ENCODE measurements at places on chromosomes 11 and 22.

DNA sequence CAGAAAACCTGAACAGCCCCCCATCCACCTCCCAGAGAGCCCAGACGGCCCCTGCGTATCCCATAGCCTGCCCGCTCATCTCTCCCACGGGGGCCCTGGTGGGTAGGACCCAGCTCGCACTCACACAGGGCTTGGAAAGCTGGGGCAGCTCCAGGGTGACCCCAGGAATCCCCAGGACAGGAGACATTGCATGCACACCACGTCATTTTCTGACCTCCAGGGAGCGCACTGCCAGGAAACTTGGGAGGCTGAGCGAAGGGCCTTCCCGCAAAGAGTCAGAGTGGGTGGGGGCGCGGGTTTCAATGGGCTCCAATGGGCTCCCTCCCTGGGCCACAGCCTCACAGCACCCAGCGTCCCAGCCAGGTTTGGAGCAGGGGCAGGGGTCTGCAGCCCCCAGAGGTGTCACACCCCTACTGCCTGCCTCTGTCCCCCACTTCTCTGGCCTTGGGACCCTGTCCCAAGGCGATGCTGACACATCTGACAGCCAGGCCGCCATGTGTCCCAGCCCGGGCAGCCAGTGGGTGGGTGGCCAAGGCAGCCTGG is 8.2 kb upstream of the SYT8 start:
- no peak for DNase-seq

DNA sequence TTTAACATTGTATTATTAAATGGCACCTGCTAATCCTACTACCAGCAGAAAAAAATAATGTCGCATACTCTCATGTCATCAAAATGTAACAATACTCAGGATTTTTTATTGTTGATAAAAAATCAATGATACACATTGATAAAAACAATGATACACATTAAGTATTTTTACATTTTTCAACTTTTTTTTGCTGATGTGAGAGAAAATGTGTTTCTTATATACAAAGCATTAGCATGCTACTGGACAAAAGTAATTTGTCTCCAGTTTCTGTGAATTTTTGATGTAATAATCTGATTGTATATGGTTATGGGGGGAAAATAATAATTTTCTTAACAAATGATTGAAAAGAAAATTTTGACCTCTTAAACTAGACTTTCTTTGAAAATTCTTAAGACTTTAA is 1256.6 kb upstream of the CNTN5 start:
- no peak for DNase-seq

GRCh38 chr11:61912530-61912898 is 4.9 kb downstream of the RAB3IL1 start:
- no peak for DNase-seq

GRCh38 chr11:133739481-133739880 is 105.8 kb downstream of the SPATA19 start:
- DNase-seq: no peak

- no peak for DNase-seq
These were observed 167.1 kb upstream of the TTC12 start for GRCh38 chr11:113147249-113147648.

- DNase-seq: no peak
These were observed 705 bp upstream of the CAPN1 start for GRCh38 chr11:65180877-65181568.

- DNase-seq: no peak
These were observed 3.2 kb downstream of the ARVCF start for GRCh38 chr22:20013382-20013871.

DNA sequence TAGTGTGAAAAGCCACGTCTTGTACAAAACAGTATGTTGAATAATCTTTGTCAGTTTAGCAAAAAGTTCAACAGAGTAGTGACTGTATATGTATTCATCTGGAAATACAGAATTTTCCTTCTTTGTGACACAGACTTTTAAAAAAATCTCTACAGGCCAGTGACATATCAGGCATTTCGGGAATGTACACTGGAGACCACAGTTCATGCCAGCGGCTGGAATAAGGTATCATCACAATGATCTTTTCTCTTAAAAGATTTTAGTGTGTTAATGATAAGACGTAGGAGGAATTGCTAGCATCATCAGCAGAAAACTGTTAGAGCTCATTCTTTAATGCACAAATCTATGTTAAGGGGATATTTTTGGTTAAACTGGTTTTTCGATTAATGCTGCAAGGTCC is 57.4 kb downstream of the BCL2L13 start:
- DNase-seq: no peak

DNA sequence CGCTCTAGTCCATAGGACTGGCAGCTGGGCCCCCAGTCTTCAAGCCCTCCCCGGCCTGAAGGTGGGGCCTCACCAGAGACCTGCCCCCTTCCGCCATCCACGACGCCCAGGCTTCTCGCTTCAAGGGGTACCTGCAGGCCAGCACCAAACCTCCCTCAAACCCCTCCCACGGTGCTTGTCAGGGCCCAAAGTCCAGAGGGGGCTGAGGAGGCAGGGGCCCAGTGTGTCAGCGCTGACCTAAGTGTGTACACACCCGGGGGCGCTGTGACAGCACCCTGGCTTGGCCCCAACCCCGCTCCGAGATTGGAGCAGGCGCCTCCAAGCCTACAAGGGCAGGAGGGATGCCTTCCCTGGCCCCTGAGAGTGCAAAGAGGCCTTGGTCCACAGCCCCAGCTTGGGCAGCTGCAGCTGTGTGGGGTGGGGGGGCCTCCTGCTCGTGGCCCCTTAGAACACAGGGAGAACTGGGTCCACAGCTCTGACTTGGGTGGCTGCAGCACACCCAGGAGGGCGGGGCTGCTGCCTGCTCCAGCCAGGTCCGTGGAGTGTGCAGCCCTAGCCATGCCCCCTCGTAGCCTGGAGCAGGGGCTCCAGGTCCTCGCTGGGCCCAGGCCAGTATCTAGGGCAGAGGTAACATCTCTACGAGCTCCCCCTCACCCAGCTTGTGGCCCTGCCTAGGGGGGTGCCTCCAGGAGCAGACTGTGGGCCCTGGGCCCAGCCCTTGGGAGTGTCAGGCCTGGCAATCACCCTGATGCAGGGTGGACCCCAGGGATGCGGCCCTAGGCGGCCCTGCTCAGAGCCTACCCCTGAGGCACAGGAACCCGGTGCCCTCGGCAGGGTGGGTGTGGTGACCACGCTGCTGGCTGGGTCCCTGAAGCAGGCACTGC is 4.9 kb downstream of the SBF2 start:
- no peak for DNase-seq

- no peak for DNase-seq
These were observed 49.1 kb downstream of the SPATA19 start for GRCh38 chr11:133796043-133796795.

- no peak for DNase-seq
These were observed 414 bp downstream of the JOSD1 start for GRCh38 chr22:38700270-38700788.

DNA sequence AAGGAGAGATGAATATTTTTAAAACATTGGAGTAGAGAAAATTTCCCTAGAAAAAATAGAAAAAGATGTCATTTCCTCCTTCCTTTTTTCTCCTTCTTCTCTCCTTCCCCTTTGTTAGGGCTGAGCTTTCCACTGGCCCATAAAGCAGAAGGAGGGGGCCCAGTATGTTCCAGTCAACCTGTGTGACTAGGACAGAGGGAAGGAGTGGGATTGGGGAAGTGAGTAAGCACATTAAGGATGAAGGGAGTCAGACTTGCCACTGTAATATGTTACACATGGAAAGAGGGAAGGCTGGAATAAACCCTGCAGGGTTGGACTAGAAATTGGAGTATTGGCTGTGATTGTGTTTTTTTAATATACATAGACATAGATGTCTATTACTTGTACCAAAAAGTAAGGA is 20.1 kb upstream of the SPINDOC start:
- no peak for DNase-seq

GRCh38 chr11:131274233-131274632 is 96.2 kb upstream of the NTM start:
- no peak for DNase-seq

GRCh38 chr22:20507253-20508066 is at the start of gene MED15:
Gene MED15, plus strand, starts transcription at chr22:20507610. Its CDS starts 69 bp downstream, at chr22:20507679.
- no peak for DNase-seq

DNA sequence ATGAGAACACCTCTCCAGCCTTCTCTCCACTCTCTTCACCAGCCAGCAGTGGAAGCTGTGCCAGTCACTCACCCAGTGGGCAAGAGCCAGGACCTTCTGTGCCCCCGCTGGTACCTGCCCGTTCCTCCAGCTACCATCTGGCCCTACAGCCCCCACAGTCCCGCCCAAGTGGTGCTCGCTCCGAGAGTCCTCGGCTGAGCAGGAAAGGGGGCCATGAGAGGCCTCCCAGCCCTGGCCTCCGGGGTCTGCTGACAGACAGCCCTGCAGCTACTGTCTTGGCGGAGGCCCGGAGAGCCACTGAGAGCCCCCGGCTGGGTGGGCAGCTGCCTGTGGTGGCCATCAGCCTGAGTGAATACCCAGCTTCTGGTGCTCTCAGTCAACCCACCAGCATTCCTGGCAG is 20.2 kb downstream of the PHLDB1 start:
- DNase-seq: no peak

- DNase-seq: no peak
These were observed 360.3 kb downstream of the TENM4 start for GRCh38 chr11:79080551-79080950.

DNA sequence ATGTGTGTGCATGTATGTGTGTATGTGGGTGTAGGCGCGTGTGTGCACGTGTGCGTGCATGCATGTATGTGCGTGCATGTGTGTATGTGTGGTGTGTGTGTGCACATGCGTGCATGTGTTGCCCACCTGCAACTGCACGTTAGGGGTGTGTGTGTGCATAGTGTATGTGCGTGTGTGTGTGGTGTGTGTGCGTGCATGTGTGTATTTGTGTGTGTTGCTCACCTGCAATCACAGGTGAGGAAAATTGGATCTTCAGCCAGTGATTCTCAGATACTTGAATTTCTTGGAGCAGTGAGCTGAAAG is 54.3 kb downstream of the ST14 start:
- no peak for DNase-seq

- no peak for DNase-seq
These were observed 91.9 kb downstream of the CSTPP1 start for GRCh38 chr11:47028195-47029093.

DNA sequence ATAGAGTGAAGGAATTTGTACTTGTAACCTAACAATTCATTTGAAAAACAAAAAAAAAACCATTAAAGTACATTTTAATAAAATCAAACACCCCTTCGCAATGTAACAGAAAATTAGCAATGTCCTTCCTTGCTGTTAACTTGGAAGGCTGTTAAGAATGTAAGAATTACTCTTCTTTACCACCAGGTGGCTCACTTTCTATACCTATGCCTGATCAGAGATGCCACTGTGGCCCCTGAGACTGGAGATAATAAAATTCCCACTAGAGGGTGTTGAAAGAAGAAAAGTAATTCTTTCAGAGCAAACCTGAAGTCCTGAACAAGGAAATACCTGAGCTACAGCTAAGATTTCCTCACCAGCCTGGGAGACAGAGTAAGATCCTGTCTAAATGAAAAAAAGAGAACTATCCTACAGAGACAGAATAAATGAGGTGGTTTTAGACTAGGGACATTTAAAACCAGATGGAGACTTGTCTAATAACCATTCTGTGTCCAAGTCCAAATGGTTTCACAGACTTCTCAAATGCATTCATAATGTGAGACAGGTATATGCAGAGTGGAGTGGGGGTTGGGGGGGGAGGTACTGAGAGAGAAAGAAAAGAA is 1089.3 kb downstream of the FAM181B start:
- DNase-seq: no peak

DNA sequence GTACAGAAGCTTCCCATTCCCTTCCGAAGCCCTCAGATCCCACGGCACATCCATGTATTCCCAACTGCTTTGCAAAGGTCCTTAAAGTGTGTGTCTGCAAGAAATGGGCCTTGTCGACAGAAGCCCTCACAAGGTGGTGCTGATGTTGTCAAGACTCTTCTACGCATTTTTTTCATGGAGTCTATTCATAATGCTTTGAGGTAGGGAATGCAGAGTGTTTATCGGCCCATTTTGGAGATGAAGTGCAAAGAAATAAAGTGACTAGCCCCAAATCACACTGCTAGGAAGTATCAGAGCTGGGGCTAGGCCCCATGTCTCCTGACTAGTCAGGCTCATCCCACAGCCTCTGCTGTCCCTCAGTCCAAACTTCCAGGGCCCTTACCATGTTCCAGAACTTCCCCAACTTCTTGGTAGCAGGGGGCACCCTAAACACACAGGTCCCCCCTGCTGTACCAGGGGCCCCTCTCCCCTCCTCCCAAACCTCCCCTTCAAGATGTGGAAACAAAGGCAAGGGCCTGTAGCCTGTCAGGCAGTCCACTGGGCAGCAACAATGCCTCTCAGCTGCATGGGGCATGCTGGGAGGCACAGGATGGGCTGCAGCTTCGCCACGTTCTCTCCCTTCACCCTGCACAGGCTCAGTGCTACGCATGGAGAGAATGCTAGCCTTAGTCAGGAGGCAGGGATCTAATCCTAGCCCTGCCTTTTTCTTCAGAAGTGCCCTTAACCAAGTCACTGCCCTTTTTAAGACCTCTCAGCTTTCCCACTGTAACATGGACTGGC is 7.8 kb downstream of the IL18BP start:
- no peak for DNase-seq

DNA sequence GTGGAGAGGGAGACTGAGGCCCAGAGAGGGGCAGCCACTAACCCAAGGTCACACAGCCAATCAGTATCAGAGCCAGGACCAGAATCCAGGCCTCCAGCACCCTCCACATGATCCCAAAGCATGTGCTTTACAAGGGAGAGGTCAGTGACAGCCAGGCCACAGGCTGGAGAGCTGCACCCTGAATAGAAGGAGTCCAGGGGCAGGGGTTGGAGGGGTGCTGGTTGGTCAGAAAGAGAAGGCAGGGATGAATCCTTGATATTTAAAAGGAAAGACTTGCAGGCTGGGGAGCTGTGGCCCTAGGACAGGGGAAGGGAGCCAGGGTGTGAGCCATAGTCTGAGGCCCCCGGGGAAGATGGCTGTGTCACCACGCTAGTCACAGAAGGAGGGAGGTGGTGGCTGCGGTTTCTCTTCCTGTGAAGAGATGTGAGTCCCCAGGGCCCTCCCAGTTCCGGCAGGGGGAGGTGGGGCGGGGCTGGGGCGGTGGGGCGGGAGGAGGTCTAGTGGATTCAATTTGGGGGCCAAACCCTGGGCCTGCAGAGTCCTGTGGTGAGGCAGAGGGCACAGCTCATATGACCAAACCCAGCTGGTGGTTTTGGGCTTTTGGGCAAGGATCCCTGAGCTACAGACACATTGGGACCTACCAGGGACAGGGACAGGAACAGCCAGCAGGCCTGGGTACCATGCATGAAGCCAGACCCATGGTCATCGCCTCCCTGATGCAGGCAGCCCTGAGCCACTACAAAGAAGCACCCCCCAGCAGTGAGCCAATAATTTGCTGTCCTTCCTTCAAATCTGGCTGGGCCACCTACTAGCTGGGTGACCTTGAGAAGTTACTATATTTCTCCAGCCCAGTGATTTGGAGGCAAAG is 14.0 kb downstream of the RAC2 start:
- no peak for DNase-seq

GRCh38 chr11:33258631-33259205 is 1.5 kb downstream of the HIPK3 start:
- DNase-seq: no peak

GRCh38 chr11:14267861-14268635 is 90.9 kb downstream of the RRAS2 start:
- no peak for DNase-seq

DNA sequence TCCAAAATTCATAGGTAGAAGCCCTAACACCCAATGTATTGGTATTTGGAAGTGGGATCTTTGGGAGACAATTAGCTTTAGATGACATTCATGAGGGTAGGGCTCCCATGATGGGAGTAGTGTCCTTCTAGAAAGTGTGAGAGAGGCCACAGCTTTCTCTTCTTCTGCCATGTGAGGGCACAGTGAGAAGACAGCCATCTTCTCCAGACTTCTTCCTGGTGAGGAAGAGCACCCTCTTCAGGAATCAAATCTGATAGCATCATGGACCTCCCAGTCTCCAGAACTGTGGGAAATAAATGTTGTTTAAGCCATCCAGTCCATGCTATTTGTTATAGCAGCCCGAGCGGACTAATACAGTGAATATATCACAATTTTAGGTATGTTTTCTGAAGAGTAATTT is 96.9 kb downstream of the CNTN5 start:
- no peak for DNase-seq
